Ascending aorta (tissue), 2 donors: ENCODE measurements at places on chromosomes 12 and 14.

- DNase-seq = peak; percentile 65
- no peaks in the 10 kb centered on the region for H3K27me3 ChIP-seq
- no peak overlapping the region for H3K4me3 ChIP-seq
- peak overlapping the region; percentile 54 for H3K27ac ChIP-seq
- peaks cover 7% of the 10 kb centered on the region for H3K4me1 ChIP-seq
- H3K36me3 ChIP-seq = no peaks in the 10 kb centered on the region
Observed at GRCh38 chr12:24045816-24046257, 96.4 kb upstream of the SOX5 start.

DNA sequence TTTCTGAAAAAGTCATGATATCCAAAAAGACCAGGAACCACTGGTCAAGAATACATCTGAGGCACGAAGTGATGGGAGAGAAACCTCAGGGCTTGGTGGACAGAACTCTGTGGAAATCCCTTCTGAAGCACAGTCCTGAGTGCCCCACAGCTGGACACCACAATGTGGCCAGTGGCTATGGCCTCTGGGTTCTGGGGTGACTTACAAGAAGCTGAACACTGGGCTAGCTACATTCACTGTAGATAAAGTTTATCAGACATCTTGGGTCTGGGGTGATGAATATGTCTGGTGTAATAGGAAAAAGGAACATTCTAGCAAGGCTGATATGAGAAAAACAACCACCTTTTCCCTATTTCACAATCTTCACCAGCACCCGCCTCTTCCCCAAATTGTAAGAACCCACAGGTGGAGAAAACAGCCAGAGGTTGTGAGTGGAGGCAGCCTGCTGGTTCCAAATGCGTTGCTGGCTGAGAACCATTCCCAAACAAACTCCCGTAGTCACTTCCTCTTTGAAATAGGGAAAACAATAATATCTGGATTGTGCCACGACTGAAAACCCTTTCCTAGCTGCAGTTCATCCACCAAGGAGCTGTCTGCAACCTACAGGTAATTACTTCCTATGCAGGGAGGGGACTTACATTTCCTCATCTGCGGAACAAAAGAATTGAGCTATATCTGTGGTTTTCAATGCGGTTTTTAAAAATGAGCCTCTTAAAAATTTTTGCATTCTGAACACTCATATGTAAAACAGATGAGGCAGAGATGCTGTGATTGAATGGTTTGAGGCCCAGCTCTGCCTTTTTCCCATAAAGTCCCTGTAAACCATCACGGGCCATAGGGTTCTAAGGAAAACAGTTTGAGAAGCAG, 193.6 kb downstream of the SLC41A2 start:
- no peaks in the 10 kb centered on the region for H3K27me3 ChIP-seq
- H3K4me3 ChIP-seq = no peak overlapping the region
- H3K4me1 ChIP-seq = no peaks in the 10 kb centered on the region
- no peaks in the 10 kb centered on the region for H3K36me3 ChIP-seq
- no peak overlapping the region for H3K27ac ChIP-seq

- no peak overlapping the region for H3K27ac ChIP-seq
- H3K27me3 ChIP-seq = no peaks in the 10 kb centered on the region
- H3K4me3 ChIP-seq = no peak overlapping the region
- H3K36me3 ChIP-seq = no peaks in the 10 kb centered on the region
- no peak for DNase-seq
Observed at GRCh38 chr12:110816248-110816647, 30.5 kb upstream of the CCDC63 start.

DNA sequence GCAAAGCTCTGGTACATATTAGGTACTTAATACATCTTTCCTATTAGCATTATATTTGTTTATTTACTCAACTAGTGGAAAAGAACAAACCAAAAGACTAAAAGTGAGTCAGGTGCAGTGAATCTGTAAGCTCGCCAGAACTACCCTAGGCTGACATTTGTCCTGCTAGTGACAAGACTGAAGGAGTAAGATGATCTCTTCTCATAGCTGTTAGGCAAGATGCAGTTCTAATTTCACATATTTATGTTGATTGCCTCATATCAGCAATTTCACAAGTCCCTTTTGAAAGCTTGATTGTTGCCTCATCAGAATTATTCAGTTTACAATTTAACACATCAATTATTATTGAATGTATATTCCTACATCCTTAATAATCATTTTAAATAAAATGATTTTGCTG, 293.0 kb upstream of the NAV3 start:
- H3K27me3 ChIP-seq = no peaks in the 10 kb centered on the region
- H3K36me3 ChIP-seq = no peaks in the 10 kb centered on the region
- no peaks in the 10 kb centered on the region for H3K4me1 ChIP-seq
- no peak for DNase-seq
- no peak overlapping the region for H3K27ac ChIP-seq

GRCh38 chr12:108597559-108598471, at the start of gene TMEM119:
Gene TMEM119 (minus strand): TSS chr12:108598084. CDS start chr12:108592383, 5,701 bp downstream.
- H3K4me1 ChIP-seq = no peaks in the 10 kb centered on the region
- H3K27me3 ChIP-seq = no peaks in the 10 kb centered on the region
- no peak within 1 kb of the TSS for H3K4me3 ChIP-seq
- H3K27ac ChIP-seq = no peak within 1 kb of the TSS

DNA sequence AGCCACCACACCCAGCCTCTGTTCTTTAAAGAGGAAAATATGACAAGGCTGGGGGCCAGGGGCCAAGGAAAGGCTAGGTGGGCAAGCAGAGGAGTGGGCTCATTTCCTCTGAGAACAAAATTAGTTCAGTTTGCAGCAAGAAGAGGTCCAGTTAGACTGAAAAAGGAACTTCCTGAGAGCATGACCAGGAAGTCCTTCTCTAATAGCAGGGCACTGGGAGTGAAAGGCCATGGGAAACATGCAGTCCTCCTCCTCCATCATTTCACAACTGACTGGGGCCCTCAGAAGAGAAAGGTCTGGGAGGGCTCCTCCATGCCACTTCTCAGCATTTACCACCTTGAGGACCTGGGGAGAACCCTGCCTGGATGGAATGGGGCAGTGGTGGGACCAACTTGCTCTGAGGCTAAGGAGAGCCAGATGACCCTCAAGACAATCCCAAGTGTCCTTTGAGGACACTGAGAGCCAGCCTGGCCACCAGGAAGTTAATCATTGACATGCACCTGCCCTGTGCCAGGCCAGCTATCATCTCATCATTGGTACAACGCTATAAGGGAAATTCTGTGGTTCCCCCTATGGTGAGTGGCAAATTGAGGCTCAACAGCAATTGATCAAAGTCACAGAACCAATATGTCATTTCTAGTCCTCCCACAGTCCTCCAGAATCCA, 2.0 kb downstream of the AQP2 start:
- no peak for DNase-seq
- no peaks in the 10 kb centered on the region for H3K27me3 ChIP-seq
- no peaks in the 10 kb centered on the region for H3K4me1 ChIP-seq
- H3K27ac ChIP-seq = no peak overlapping the region
- no peak overlapping the region for H3K4me3 ChIP-seq

GRCh38 chr14:71473843-71474242, 458.4 kb upstream of the RGS6 start:
- H3K36me3 ChIP-seq = no peaks in the 10 kb centered on the region
- H3K4me1 ChIP-seq = no peaks in the 10 kb centered on the region
- H3K4me3 ChIP-seq = no peak overlapping the region

DNA sequence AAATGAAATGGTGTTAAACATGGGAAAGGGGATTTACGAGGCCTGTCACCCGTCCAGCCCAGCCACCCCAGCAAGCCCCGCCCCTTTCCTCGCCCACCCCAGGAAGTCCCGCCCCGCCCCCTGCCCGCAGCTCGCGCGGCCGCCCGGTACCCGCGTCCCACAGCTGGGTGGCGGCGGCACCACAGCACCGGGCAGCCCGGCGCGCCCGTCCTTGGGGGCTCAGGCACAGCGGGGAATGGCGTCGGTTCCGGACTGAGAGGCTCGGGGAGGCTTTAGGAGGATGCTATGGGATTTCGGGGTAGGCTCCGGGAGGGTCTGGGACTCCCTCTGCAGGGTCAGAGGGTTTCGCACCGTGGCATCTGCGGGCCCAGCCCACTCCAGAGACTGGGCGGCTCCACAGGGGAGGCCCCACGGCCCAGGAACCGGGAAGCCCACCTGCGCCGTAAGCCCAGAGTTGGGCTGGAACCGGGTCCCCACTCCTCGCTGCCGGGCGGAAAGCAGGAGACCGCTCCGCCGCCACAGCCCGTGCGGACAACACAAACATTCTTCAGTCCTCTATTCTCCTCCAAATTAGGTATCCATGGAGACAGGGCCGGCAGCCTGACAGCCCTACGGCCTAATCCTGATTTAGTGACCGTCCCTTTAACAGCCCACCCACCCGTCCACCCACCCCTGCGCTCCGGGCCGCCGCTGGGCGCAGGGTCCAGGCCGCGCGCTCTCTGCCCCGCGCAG, 1.4 kb downstream of the FIGNL2 start:
- H3K27ac ChIP-seq = no peak overlapping the region
- no peak for DNase-seq
- H3K27me3 ChIP-seq = peaks cover 28% of the 10 kb centered on the region
- peak overlapping the region; percentile 64 for H3K4me3 ChIP-seq
- H3K4me1 ChIP-seq = peaks cover 14% of the 10 kb centered on the region
- no peaks in the 10 kb centered on the region for H3K36me3 ChIP-seq

DNA sequence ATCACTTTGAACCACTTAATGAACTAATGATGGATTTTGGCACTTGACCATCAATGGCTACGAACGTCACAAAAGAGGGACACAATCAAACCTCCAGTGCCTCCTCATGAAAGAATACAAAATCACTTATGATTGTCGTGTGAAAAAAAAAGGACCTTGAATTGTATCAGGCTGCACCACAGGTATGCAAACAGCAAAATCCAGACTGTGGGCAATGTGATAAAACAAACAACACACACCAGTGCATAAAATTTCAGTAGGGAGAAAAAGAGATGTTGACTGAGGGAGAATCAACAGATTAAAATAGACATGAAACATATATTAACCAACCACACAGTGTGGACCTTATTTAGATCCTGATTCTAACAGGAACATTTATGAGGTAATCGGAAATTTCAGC, 2.6 kb downstream of the TSPAN8 start:
- H3K27ac ChIP-seq = no peak overlapping the region
- no peaks in the 10 kb centered on the region for H3K36me3 ChIP-seq
- no peak for DNase-seq
- peaks cover 9% of the 10 kb centered on the region for H3K4me1 ChIP-seq

GRCh38 chr12:111605911-111606766, 7.0 kb upstream of the ATXN2 start:
- no peak for DNase-seq
- H3K27me3 ChIP-seq = no peaks in the 10 kb centered on the region
- no peak overlapping the region for H3K4me3 ChIP-seq

- no peaks in the 10 kb centered on the region for H3K36me3 ChIP-seq
- H3K27me3 ChIP-seq = no peaks in the 10 kb centered on the region
- no peaks in the 10 kb centered on the region for H3K4me1 ChIP-seq
- H3K4me3 ChIP-seq = peak within 1 kb of the TSS; percentile 98
- DNase-seq = peak; percentile 84
Observed at GRCh38 chr14:60734465-60735242, at the start of gene MNAT1. Gene MNAT1 (plus strand): TSS chr14:60734761. CDS start chr14:60734863, 102 bp downstream.

DNA sequence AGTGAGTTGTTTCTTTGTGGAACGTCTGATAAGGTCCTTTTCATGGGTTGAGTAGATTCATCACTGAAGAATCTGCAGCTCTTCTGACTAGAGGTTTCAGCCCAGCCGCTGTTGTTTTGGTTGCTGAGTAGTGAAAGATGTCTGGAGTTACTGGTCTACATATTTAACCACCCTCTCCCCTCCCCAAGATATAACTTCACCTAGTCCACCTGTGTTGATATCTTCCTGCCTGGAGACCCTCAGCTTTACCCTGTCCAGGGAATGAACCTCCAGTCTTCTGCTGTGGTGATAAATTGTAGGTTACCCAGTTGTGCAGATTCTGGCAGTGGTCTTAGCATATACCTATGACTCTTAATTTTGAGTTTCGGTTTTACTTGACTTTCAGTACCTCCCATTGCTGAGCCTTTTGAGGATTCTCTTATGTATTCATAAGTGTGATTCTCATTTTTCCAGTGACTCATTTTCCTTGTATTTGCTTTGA, 62.9 kb downstream of the CCDC91 start:
- H3K36me3 ChIP-seq = no peaks in the 10 kb centered on the region
- DNase-seq = no peak
- H3K4me1 ChIP-seq = peaks cover 4% of the 10 kb centered on the region

GRCh38 chr12:60539592-60539991, 943.8 kb downstream of the SLC16A7 start:
- no peaks in the 10 kb centered on the region for H3K4me1 ChIP-seq
- H3K27me3 ChIP-seq = no peaks in the 10 kb centered on the region
- no peaks in the 10 kb centered on the region for H3K36me3 ChIP-seq
- no peak overlapping the region for H3K27ac ChIP-seq
- no peak for DNase-seq

- no peak for DNase-seq
- H3K27me3 ChIP-seq = no peaks in the 10 kb centered on the region
- H3K36me3 ChIP-seq = no peaks in the 10 kb centered on the region
- no peak overlapping the region for H3K27ac ChIP-seq
Observed at GRCh38 chr12:77814386-77814785, 16.3 kb upstream of the NAV3 start.

DNA sequence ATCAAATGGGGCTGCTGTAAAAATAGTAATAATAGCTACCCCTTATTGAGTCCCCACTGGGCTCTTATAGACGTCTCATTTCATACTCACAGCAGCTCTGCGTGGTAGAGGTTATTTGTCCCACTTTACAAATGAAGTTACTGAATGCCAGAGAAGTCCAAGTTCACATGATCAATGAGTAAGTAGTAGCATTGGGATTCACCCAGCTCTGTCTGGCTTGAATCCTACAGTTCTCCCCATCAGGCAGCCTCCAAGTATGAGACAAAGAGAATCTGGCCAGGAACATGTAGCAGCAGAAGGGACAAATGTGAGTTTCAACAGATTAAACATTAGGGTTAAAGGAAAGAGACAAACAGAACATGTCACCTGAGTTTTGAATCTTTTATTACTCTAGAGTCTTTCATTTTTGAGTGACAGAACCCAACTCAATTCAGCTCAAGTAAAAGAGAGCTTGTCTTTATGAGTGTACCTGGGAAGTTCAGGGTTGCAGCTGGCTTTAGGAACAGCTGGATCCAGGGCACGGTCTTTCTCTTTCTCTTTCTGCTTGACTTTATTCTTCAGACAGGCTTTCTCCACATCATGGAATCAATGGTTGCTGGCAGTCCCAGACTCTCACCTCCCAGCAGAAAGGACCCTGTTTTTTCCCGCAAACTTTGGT, 64.1 kb upstream of the JDP2 start:
- no peaks in the 10 kb centered on the region for H3K36me3 ChIP-seq
- H3K4me3 ChIP-seq = no peak overlapping the region
- peak overlapping the region; percentile 68 for H3K27ac ChIP-seq
- H3K4me1 ChIP-seq = peaks cover 3% of the 10 kb centered on the region
- no peak for DNase-seq

GRCh38 chr14:75553761-75554364, 24.6 kb upstream of the FLVCR2 start:
- H3K27me3 ChIP-seq = no peaks in the 10 kb centered on the region
- H3K4me1 ChIP-seq = no peaks in the 10 kb centered on the region
- H3K4me3 ChIP-seq = no peak overlapping the region
- DNase-seq = no peak
- H3K36me3 ChIP-seq = no peaks in the 10 kb centered on the region
- H3K27ac ChIP-seq = no peak overlapping the region

DNA sequence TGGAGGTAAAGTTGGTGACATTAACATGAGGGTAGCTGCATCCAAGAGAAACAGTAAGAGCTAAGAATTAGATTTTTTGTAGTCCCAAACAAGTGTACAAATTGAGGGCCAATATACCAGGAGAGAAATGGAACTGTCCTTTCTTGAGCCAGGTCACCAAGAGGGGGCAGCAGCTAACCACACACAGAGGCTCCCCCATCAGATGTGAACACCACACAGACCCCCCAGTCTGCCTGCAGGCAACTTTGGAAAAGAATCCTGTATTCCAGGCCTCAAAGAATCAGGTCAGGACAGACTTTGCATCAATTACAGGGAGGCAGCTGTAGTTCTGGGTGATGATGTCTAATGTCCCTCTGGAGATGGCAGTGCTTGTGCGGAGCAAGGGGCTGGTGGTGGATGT, 77.9 kb downstream of the SPTB start:
- no peak overlapping the region for H3K27ac ChIP-seq
- no peak overlapping the region for H3K4me3 ChIP-seq
- no peak for DNase-seq
- no peaks in the 10 kb centered on the region for H3K27me3 ChIP-seq
